Cerebellar cortex (tissue), 1 donor: ENCODE measurements at places on chromosomes 5 and 9.
A peak's percentile ranks its signal among the peaks of the same experiment; 100 is the strongest.

GRCh38 chr5:168713051-168713450 lies 133.9 kb upstream of the PANK3 start:
- no peak for DNase-seq

DNA sequence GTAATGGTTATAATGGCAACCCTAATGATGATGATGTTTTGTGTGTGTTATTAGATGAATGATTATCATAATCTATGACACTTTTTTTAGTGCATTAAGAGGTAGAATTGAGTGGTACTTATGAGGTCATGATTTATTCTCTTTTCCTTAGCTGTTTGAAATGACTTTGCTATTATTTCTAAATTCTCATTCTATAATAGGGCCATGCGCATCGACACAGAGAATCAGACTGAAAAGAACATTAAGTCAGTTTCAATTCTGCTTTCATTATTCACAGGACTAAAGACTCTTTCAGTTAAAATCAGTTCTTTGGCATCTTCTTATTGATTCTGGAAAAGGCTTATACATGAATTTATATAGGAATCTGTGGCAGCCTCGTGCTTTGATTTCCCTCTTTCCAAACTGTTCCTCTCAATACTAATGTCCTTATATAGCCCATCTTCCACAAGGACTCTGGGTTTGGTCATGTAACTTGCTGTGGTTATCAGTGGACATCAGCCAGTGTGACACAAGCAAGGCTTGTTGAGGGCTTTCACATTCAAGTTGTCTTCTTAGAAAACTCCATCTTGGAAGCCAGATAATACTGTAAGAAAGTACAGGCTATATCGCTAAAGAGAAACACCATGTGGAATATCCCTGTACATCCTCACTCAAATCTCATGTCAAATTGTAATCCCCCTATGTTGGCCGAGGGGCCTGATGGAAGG lies 140.3 kb upstream of the CHD1 start:
- DNase-seq = no peak

GRCh38 chr9:89174291-89174690 lies 4.3 kb downstream of the SHC3 start:
- DNase-seq = no peak

- no peak for DNase-seq
Measured at GRCh38 chr5:6393596-6394194, 15.3 kb upstream of the MED10 start.

GRCh38 chr9:136697146-136697820 lies 10.0 kb upstream of the AGPAT2 start:
- DNase-seq = no peak

GRCh38 chr5:41794471-41794870 lies 75.8 kb downstream of the OXCT1 start:
- DNase-seq = no peak

GRCh38 chr9:112572416-112572815 lies 85.8 kb downstream of the KIAA1958 start:
- no peak for DNase-seq

DNA sequence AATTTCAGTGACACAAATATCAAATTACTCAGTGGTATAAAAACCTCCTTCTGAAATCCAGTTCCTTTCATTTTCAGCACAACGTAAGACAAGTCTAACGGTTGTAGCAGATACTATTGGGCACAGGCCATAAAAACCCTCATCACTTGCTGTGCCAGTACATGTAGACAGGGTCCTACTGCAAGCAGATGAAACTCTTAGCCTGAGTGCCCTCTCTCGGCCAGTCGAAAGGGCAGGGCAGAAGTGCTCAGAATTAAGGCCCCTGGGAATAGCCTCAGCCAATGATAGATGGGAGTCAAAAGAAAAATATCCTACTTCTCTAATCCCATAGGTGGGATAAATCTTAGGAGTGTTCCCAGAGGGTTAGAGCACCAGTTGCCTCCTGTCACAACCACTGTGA lies 168.5 kb upstream of the FER start:
- DNase-seq = no peak

GRCh38 chr5:176611435-176611834 lies 1.5 kb upstream of the GPRIN1 start:
- DNase-seq = peak; percentile 52

- DNase-seq = no peak
Measured at GRCh38 chr9:38621434-38622287, 1.3 kb upstream of the ANKRD18A start.

GRCh38 chr9:29069376-29069775 lies 1496.1 kb upstream of the C9orf72 start:
- DNase-seq = no peak
